ENCODE measurements at places on chromosomes 12 and 14.

DNA sequence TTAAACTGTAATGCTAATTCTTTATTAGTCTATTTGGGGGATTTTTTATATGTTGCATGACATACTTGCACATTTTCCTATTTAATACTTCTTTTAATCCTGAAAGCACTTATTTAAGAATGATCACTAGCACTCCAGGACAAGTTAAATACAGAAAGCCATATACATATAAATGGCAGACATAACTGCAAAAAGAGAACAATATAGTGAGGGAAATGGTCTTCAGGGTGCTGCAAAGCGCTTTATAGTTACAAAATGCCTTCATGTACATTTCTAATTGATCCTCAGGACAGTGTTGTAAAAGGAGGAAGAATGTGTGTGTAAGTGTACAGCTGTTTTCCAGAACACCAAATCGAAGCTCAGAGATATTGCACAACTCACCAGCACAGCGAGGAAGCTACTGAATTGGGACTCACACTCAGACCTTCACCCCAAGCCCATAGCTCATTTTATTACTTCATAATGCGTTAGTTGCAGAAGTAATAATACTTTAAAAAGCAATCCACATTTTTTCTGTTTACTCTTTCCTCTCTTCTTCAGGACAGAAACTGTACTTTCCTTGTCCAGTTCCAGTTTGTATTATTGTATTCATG is 428.2 kb downstream of the RAD51B start:
- DNase-seq: no peak

DNA sequence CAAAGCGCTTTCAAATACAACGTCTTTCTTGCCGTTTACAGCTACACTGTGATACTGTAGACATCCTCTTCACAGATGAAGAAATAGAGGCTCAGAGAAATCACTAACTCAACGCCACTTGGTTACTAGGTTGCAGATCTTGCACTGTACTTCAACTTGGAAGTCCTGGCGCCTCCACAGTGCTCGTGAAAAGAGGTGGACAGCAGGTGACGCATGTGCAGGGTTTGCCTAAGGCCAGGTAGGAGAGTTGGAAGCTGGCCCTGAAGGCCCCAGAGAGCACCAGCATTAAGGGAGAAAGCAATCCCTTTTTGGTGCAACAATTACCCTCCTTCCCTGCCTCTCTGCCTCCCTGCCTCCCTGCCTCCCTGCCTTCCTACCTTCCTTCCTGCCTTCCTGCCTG is 22.8 kb upstream of the TSPAN9 start:
- no peak for DNase-seq

DNA sequence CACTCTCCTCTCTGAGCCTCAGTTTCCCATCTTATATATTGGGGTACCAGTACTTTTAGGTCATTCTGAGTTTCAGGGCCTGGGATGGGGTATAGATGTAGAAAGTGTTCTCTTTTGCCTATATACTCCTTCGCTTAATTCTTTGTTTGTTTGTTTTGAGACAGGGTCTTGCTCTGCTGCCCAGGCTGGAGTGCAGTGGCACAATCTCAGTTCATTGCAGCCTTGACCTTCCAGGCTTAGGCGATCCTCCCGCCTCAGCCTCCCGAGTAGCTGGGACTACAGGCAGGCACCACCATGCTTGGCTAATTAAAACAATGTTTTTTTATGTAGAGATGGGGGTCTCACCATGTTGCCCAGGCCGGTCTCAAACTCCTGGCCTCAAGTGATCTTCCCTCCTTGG is 152.1 kb downstream of the AACS start:
- no peak for DNase-seq

DNA sequence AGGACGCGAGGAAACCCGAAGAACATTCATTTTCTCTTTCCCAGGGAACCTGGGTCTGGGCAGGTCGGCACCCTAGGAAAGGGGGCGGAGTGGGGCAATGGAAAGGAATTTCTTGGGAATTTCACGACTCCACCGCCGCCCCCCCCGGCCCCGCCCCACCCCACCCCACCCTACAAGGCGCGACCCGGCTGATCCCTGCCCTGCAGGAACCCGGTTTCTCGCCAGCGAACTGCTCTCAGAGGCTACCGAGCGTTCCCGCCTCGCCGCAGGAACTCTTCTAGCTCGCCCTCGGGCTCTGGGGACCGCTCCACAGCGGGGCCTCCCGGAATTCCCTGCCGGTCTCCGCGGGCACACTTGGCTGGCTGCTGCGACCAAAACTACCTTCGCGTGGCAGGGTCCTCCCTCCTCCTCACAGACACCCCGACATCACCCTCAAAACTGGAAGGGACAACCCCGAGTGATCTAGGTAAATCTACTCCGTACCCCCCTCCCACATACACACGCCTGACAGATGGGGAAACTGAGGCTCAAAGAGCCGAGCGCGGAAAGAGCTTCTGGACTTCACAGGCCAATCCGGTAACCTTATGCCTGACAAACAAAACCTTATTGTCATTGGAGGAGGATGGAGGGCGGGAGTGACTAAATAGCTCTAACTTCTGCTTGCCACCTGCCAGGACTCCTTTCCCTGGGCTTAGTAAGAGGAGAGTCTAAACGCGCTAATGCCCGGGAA is 785 bp upstream of the ACTN1 start:
- peak; percentile 43 for DNase-seq
